ENCODE measurements at places on chromosomes 4 and X. TPM values are rescaled to one million over a fixed set of nuclear protein-coding genes. Genes with fewer than 3 reads are reported as not detected.

The ART3 gene
- total RNA-seq, result not detected

The GLRA3 gene
- total RNA-seq, result not detected

The C4orf36 gene
- not detected for total RNA-seq

The IL2RG gene
- not detected for total RNA-seq

The MSN gene
- total RNA-seq, result 658 TPM

The REELD1 gene
- not detected for total RNA-seq

The MTNR1A gene
- not detected for total RNA-seq

DNA sequence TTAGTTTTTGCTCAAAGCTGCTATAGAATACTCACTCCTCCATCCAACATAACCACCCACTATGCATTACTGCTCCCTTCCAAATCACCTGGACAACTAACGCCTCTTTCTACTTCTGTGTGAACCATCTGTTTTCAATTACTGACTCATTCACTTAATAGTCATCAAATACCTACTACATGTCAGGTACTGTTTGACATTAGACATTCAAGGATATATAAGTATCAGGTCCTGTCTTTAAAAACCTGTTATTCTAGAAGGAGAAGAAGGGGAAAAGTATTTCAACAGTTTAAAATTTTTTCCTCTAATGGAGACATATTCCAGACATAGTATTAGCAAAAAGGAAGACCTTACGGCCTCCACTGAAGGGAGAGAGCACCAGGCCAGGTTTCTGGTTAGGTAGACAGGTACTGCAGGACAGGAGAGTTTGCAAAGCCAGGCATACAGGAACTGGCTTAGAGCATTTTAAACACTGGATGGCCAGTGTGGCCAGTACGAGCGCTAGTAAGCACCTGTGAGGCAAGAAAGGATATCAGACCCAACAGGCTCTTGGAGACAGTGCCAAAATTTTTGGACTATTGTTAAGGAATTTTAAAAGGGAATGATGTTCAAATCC is 39.0 kb downstream of the SH3RF1 start:
- no peak for DNase-seq

- DNase-seq, result no peak
Observed at GRCh38 chr4:71009086-71009485, 15.6 kb downstream of the DCK start.

DNA sequence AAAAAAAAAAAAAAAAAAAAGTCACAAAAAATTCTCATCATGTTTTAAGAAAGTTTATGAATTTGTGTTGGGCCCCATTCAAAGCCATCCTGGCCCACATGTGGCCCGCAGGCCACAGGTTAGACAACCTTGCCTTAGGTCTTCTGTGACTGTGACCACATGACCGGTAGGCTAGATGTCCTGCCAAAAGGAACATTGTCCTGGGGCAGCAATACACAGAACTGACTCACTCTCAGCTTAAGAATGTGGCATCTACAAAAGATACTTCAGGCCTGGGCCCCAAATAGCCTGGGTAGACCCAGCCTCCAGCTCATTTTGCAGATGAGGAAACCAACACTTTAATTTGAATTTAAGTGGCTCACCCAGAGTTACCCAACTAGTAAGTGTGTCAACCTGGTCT is 10.0 kb downstream of the AWAT2 start:
- DNase-seq, result no peak

DNA sequence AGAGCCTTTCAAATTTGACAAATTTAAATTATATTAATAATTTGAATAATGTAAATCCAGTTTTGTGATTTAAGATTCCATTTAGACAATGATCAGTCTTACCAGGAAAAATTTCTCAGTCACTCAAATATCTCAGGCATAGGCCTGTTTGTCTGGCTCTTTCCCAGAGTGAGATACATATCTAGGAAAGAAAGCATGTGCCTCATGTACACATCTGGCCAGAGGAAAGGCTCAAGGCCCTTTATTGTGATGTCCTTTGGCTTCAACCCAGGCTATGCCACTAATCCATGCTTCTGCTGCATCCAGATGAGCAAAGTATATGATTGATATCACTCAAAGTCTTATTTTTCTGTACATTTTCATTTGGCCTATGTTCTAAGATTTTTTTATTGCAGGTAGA is 473.3 kb upstream of the ADGRL3 start:
- no peak for DNase-seq

DNA sequence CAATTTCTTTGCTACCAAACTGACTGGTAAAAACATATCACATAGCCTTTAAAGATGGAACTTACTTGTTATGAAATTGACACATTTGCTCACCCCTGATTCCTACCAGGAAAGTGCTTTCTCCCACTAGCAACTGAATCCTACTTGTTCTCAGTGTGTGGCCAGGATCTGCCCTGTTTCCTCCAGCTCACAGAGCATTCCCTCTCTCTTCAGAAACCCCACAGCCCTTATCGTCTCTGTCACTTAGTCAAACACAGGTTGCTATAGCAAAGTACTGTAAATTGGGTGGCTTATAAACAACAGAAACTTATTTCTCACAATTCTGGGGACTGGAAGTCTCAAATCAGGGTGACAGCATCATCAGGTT is 265.2 kb upstream of the BOD1L1 start:
- peak; percentile 6 for DNase-seq

DNA sequence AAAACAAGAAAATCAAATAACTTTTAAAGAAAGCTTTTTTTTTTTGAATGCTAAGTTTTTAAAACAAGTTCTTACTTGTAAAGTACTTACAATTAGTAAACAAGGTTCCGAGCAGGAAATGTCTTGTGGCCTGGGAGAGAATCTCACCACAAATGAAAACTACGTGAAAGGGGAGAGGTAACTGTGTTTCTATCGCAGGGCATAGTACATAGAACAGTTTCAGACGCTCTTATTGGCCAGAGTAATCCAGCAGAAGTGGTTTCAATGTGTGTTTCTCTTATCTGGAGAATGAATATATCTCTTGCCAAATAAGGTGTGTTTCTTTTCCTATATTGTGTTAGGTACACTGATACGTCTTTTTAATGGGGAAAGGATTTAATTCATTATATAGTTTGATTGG is at the start of gene PLAC8:
Gene PLAC8, minus strand, starts transcription at position 154 of the 400 bp plus-strand sequence. CDS start 6,808 bp downstream, outside the sequence.
- no peak for DNase-seq

DNA sequence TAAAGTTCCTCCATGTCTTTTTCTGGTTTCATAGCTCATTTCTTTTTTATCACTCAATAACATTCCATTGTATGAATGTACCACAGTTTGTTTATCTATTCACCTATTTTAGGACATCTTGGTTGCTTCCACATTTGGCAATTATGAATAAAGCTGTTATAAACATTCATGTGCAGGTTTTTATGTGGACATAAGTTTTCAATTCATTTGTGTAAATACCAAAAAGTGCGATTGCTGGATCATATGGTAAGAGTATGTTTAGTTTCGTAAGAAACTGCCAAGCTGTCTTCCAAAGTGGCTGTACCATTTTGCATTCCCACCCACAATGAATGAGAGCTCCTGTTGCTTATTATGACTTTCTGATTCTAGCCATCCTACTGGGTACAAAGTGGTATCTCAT is 36.3 kb upstream of the ZFX start:
- DNase-seq, result no peak

- no peak for DNase-seq
Observed at GRCh38 chr4:74339501-74339900, 25.4 kb upstream of the EREG start.

DNA sequence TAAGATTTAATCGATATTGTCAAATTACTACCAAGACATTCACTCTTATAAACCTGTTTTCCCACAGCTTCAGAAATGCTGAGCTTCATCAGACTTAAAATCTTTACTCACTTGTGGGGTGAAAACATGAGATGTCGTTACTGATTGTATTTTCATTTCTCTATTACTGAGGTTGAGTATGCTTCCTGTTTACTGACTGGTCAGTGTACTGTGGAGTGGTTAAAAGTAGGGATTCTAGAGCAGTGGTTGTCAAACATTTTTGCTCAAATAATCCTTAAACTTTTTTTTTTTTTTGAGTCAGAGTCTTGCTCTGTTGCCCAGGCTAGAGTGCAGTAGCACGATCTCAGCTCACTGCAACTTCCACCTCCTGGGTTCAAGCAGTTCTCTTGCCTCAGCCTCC is 50.3 kb downstream of the NSUN7 start:
- no peak for DNase-seq

DNA sequence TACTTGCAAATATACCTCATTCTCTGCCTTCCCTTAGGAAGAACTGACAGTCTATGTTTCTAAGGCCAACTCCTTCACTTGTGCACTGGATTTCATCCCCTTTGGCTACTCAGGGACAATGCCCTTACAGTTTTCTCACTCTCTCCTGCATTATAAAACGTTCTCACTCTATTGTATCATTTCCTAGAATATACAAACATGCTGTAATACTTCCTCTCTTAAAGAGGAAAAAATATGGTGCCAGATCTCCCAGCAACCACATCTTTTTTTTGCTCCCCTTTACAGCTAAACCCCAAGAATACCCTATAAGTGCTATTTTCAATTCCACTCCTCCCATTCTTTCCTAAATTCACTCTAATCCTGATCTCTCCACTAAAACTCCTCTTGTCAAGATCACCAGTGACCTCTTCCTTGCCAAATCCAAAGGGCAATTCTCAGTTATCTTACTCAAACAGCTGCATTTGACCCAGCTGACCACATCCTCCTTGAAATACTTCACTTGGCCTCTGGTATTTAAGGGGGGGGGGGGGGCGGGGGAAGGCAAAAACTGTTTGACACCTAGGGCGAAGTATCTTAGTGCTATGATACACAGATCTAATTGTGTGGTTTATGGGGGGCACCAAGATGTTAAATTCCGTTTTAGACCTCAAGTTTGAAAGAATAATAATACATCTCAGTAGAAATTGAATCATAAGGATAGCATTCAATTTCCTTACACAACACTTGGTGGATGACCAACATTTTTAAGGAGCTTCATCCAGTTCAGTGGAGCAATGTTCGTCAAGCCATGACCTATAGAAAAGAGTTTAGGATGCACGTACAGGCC is 1.6 kb downstream of the RCHY1 start:
- DNase-seq, result peak; percentile 88

GRCh38 chrX:68832101-68832416 is 3.2 kb downstream of the EFNB1 start:
- peak; percentile 70 for DNase-seq

GRCh38 chrX:3485727-3486126 is 139.3 kb upstream of the MXRA5 start:
- DNase-seq, result no peak

GRCh38 chr4:137804906-137805495 is 272.7 kb upstream of the PCDH18 start:
- no peak for DNase-seq

DNA sequence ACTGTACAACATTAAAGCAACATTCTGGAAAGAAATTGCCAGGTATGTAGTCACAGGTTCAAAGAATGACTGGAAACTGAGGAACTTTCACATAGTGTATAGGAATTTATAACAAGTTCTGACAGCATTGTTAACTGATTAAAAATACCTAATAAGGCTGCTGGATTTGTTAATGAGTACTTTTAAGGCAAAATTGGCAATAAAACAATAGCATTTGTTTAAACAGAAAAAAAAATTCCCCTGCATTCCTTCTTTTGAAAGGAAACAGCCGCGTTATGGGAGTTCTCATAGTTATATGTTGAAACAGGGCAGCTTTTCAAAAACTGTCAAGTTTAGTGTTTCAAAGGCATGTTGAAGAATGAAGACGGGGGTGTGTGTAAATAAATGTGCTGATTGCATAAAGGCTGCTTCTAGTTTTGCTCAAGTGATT is 282.5 kb upstream of the FAT1 start:
- DNase-seq, result no peak

GRCh38 chrX:23805389-23805788 is 22.4 kb downstream of the SAT1 start:
- DNase-seq, result no peak

DNA sequence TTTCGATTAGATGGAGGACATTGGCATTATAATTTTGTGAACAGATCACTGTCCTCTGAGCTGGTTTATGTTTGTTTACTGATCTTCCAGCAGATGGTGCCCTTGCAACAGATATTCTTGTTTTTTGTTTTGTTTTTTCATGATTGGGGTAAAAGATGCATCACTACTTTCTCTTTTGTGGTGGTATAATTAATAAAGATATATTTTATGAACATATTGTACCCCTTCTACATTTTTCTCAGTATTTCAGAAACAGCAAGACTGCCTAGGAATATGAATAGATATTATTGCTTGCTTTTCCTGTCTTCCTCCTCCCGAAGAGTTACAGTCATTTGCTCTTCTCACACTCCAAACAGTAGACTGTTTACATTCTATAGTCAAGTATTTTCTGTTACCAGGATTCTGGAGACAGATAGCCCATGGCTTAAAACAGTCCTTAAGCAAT is 905.2 kb downstream of the TRAM1L1 start:
- peak; percentile 14 for DNase-seq

GRCh38 chr4:1603413-1604135 is 80.5 kb downstream of the FAM53A start:
- DNase-seq, result no peak

- no peak for DNase-seq
Observed at GRCh38 chrX:40058719-40059118, 39.0 kb downstream of the BCOR start.

DNA sequence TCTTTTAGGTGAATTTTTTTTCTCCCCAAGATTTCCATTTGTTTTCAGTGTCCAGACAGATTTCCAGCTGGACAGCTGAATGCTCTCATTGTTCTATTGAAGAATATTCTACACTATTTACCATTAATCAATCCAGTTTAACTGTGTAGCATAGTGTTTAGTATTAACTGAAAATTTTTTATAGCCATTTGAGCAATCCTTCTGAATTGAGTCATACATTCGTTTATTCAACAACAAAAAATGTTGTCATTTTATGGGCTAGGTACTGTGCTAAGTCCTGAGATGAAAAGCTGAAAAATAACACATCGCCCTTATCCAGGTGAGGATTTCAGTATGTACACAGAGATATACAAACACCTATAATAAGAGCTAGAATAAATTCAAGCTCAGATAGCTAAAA is 223.3 kb downstream of the COL25A1 start:
- DNase-seq, result no peak

- no peak for DNase-seq
Observed at GRCh38 chr4:115233600-115233999, 120.2 kb upstream of the NDST4 start.

GRCh38 chr4:119284876-119285780 is 36.8 kb downstream of the FABP2 start:
- peak; percentile 64 for DNase-seq

DNA sequence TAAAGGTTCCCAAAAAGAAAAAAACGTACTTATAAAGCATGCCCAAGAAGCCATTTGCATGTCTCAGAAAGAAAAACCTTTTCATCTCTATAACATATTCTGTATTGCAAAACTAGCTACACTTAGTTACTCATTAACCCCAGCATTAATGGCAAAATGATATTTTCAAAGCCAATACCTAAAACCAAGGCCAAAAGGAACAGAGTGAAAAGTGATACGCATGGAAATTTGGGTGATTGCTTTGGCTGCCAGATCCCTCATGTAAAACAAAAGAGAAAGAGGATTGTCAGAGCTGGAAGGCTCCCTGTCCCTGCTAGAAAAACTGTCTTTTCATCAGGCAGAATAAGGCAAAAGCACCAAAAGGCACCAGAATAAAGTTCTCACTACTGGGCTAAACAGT is 46.8 kb upstream of the RADX start:
- no peak for DNase-seq

GRCh38 chr4:85717351-85717750 is 242.4 kb downstream of the ARHGAP24 start:
- DNase-seq, result no peak

GRCh38 chr4:158934996-158935669 is 166.3 kb downstream of the FNIP2 start:
- DNase-seq, result no peak

GRCh38 chr4:66568001-66568400 is 897.7 kb upstream of the EPHA5 start:
- no peak for DNase-seq

- no peak for DNase-seq
Observed at GRCh38 chrX:153468008-153468580, 2.3 kb downstream of the HAUS7 start.

- DNase-seq, result no peak
Observed at GRCh38 chr4:37717576-37717975, 31.4 kb upstream of the RELL1 start.

All from endothelial cell of umbilical vein (primary cell).